ENCODE measurements at places on chromosomes 12 and 14. TPM values are rescaled to one million over a fixed set of nuclear protein-coding genes. Genes with fewer than 3 reads are reported as not detected.

The KRT2 gene
- not detected for total RNA-seq

The TCL1B gene
- not detected for total RNA-seq

The ZBTB42 gene
- total RNA-seq = 1.5 TPM

The AKAP3 gene
- 0.34 TPM for total RNA-seq

The SERPINA12 gene
- not detected for total RNA-seq

The CLEC4A gene
- 0.44 TPM for total RNA-seq

The MAPKAPK5 gene
- total RNA-seq = 31.0 TPM

The GLT8D2 gene
- 40.1 TPM for total RNA-seq

The SLC6A15 gene
- total RNA-seq = not detected

The NCAPD2 gene
- total RNA-seq = 66.3 TPM

The KSR2 gene
- total RNA-seq = not detected

The SPX gene
- total RNA-seq = not detected

The ATL1 gene
- total RNA-seq = 0.72 TPM

DNA sequence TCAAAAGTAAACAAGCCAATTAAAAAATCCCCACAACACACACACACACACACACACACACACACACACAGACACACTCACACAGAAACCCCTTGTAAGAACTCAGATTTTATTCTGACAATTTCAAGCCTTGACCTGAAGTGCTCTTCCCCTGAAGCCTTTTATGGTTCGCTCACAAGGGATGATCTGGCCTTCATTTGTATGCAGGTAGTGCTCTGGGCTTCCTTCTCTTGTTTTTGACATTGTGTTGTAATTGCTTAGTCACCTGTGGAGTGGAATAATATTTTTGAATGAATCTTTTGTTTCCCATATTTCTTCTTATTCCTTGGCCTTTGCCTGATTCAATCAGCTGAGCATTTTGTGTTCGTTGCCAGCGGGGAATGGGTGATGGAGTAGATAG is 83.3 kb upstream of the CSRP2 start:
- DNase-seq = no peak
- H3K27ac ChIP-seq = no peak overlapping the region
- no peak overlapping the region for H3K4me3 ChIP-seq

GRCh38 chr12:108483213-108484059 is 31.6 kb upstream of the FICD start:
- H3K27ac ChIP-seq = no peak overlapping the region
- no peak for DNase-seq
- no peaks in the 10 kb centered on the region for H3K36me3 ChIP-seq
- H3K27me3 ChIP-seq = no peaks in the 10 kb centered on the region
- no peak overlapping the region for H3K4me3 ChIP-seq

DNA sequence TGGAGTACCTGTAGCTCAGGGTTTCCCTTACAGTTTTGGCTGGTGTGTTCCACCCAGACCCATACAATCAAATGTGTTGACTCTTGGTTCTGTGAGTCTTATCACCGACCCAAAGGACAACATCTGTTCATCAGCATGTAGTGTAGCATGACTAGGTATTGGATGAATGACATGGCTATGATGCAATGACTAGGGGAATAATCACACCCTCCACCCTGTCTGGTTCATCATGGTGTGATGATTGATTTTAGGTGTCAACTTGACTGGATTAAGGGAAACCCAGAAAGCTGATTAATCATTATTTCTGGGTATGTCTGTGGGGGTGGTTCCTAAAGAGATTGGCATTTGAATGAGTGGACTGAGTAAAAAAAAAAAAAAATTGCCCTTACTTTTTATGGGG is 311.3 kb downstream of the DPF3 start:
- no peak for DNase-seq
- H3K4me1 ChIP-seq = no peaks in the 10 kb centered on the region
- H3K4me3 ChIP-seq = no peak overlapping the region
- H3K27ac ChIP-seq = no peak overlapping the region

DNA sequence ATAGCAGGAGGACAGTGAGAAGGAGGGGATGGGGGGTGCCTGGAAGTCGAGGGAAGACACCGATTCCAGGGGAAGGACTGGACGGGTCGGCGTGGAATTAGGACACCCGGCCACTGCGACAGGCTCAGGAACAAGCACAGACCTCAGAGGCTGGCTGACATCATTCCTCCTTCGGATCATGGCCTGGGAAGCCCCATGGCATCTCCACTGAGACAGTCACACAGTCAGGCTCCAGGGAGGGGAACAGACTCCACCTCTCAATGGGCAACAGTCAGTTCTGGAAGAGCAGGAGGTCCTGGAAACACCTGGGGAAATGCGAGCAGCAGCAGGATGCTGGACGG is 67.9 kb upstream of the FBRSL1 start:
- no peak overlapping the region for H3K27ac ChIP-seq
- H3K4me1 ChIP-seq = no peaks in the 10 kb centered on the region
- no peak overlapping the region for H3K4me3 ChIP-seq
- DNase-seq = no peak

GRCh38 chr12:131608740-131609690 is 101.9 kb upstream of the SFSWAP start:
- H3K36me3 ChIP-seq = no peaks in the 10 kb centered on the region
- DNase-seq = peak; percentile 27
- H3K27ac ChIP-seq = no peak overlapping the region
- H3K4me1 ChIP-seq = peaks cover 8% of the 10 kb centered on the region
- peak overlapping the region; percentile 19 for H3K4me3 ChIP-seq
- H3K27me3 ChIP-seq = peaks cover 7% of the 10 kb centered on the region

DNA sequence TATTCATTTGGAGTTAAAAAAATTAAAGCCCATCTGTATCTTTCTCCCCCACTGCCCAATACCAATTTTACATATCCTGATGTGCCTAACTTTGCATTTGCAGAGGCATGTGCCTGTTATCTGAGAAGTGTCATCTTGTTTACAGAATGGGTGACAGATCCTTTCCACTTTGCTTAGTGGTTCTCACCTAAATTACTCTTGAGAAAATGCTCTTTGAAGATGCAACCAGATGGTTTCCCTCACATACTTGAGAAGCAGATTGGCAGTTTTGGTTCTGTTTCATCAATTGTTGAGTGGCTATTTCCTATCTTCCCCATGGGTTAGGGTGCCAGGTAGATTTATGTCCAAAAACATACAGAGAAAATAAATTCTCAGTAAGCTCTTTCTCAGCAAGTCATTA is 1051.4 kb upstream of the ATXN7L3B start:
- no peaks in the 10 kb centered on the region for H3K4me1 ChIP-seq
- H3K27ac ChIP-seq = no peak overlapping the region
- DNase-seq = no peak
- no peak overlapping the region for H3K4me3 ChIP-seq
- no peaks in the 10 kb centered on the region for H3K27me3 ChIP-seq

- peaks cover 10% of the 10 kb centered on the region for H3K36me3 ChIP-seq
- H3K27me3 ChIP-seq = peaks cover 4% of the 10 kb centered on the region
- H3K4me3 ChIP-seq = peak overlapping the region; percentile 91
- peaks cover 30% of the 10 kb centered on the region for H3K4me1 ChIP-seq
Measured at GRCh38 chr12:132143336-132144071, 615 bp downstream of the DDX51 start.

GRCh38 chr12:113479590-113480335 is 8.1 kb upstream of the LHX5 start:
- H3K27me3 ChIP-seq = peaks cover 55% of the 10 kb centered on the region
- H3K4me1 ChIP-seq = no peaks in the 10 kb centered on the region
- no peaks in the 10 kb centered on the region for H3K36me3 ChIP-seq
- no peak for DNase-seq
- no peak overlapping the region for H3K27ac ChIP-seq

DNA sequence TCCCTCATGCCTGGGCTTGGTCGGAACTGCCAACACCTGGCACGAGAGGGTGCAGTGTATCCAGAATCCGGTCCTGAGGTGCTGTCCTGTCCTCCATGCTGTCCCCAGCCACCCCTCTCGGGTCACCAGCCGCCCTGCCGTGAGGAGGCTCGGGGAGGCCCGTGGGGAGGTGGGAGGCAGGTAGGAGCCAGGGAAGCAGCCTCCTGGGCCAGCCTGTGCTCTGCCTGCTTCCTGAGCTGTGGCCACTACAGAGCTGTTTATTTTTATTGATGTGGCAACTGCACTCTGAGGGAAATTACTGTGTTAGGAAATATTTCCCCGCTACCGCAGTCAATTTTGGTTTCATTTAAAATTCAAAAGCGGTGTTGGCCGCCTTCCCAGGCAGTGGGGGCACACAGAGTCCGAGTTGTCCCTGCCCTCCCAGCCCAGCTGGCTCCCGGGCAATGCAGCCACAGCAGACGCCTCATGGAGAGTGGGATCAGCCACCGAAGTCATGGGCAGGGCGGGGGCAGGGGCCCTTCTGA is 18.3 kb downstream of the NOC4L start:
- H3K4me3 ChIP-seq = no peak overlapping the region
- no peaks in the 10 kb centered on the region for H3K4me1 ChIP-seq
- no peaks in the 10 kb centered on the region for H3K36me3 ChIP-seq
- DNase-seq = peak; percentile 80
- H3K27ac ChIP-seq = no peak overlapping the region
- no peaks in the 10 kb centered on the region for H3K27me3 ChIP-seq

- DNase-seq = peak; percentile 37
- H3K27ac ChIP-seq = peak overlapping the region; percentile 38
- peaks cover 12% of the 10 kb centered on the region for H3K4me1 ChIP-seq
- H3K36me3 ChIP-seq = peaks cover 13% of the 10 kb centered on the region
- no peak overlapping the region for H3K4me3 ChIP-seq
Measured at GRCh38 chr12:3225154-3225795, 148.1 kb downstream of the TSPAN9 start.

- peak; percentile 36 for DNase-seq
- no peaks in the 10 kb centered on the region for H3K36me3 ChIP-seq
- H3K27ac ChIP-seq = no peak overlapping the region
- no peaks in the 10 kb centered on the region for H3K27me3 ChIP-seq
- peak overlapping the region; percentile 22 for H3K4me3 ChIP-seq
Measured at GRCh38 chr12:124771462-124772288, 92.0 kb downstream of the SCARB1 start.

DNA sequence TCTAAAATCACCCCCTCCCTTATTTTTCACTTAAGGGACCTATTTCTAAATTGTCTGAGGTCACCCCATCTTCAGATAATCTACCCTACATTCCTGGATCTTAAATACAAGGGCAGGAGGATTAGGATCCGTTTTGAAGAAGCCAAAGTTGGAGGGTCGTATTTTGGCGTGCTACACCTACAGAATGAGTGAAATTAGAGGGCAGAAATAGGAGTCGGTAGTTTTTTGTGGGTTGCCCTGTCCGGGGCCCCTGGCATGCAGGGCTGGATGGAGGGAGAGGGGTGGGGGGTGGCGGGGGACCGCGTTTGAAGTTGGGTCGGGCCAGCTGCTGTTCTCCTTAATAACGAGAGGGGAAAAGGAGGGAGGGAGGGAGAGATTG is 300 bp upstream of the CCND2 start:
- peaks cover 41% of the 10 kb centered on the region for H3K4me1 ChIP-seq
- DNase-seq = no peak
- H3K27ac ChIP-seq = no peak overlapping the region
- H3K36me3 ChIP-seq = no peaks in the 10 kb centered on the region
- peak overlapping the region; percentile 80 for H3K4me3 ChIP-seq

- no peak for DNase-seq
- H3K27me3 ChIP-seq = peaks cover 3% of the 10 kb centered on the region
- H3K36me3 ChIP-seq = peaks cover 22% of the 10 kb centered on the region
- no peak overlapping the region for H3K4me3 ChIP-seq
Measured at GRCh38 chr12:113318900-113319628, 15.8 kb downstream of the SLC8B1 start.

GRCh38 chr12:66232263-66232662 is 43.2 kb downstream of the IRAK3 start:
- peaks cover 15% of the 10 kb centered on the region for H3K27me3 ChIP-seq
- no peak overlapping the region for H3K4me3 ChIP-seq
- DNase-seq = no peak
- H3K27ac ChIP-seq = no peak overlapping the region

GRCh38 chr12:54358191-54358944 is 5.9 kb downstream of the GPR84 start:
- peaks cover 4% of the 10 kb centered on the region for H3K27me3 ChIP-seq
- DNase-seq = no peak
- H3K36me3 ChIP-seq = no peaks in the 10 kb centered on the region
- no peak overlapping the region for H3K4me3 ChIP-seq

GRCh38 chr12:2836574-2836973 is 1.7 kb upstream of the NRIP2 start:
- DNase-seq = no peak
- H3K27ac ChIP-seq = no peak overlapping the region
- no peak overlapping the region for H3K4me3 ChIP-seq
- peaks cover 12% of the 10 kb centered on the region for H3K4me1 ChIP-seq
- H3K36me3 ChIP-seq = peaks cover 4% of the 10 kb centered on the region

DNA sequence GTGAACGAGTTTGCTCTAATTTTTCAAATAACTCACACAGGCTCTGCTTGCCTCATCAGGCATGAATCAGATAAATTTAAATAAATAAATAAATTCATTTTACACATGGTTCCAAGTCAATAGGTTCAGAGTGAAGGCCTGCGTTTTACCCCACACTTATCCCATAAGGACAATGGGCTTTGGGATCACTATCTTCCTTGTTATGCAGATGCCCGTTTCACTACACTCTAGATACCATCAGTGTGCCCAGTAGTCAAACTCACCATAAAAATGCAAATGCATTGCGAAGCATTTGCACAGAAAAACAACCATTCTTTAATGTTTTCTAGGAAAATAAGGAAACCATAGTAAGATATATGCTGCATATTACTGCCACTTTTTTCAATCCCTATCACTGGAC is 155.9 kb upstream of the CCDC196 start:
- H3K36me3 ChIP-seq = no peaks in the 10 kb centered on the region
- H3K27me3 ChIP-seq = no peaks in the 10 kb centered on the region
- no peak overlapping the region for H3K27ac ChIP-seq

DNA sequence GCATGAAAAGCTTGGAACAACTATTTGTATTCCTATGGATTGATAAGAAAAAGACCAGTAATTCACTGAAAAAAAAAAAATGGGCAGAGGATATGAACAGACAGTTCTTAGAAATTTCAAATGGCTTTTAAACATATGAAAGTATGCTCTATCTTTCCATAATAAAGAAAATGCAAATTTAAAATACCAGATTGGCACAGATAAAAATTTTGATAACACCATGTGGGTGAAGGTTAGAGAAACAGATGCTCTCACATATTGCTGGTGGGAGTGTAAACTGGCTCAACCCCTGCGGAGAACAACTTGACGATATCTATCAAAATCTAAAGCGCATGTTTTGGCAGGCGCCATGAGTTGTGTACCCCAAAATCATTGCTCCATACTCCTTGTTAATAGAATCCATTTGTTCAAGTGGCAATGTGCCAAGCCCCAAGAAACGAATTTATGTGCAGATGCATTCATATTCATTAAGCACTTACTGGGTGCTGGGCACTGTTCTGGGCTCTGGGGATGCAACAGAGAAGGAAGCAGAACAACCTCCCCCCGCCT is 29.5 kb upstream of the TMPO start:
- no peak for DNase-seq
- no peaks in the 10 kb centered on the region for H3K36me3 ChIP-seq
- peaks cover 8% of the 10 kb centered on the region for H3K4me1 ChIP-seq
- H3K27me3 ChIP-seq = peaks cover 3% of the 10 kb centered on the region
- no peak overlapping the region for H3K27ac ChIP-seq
- H3K4me3 ChIP-seq = no peak overlapping the region

GRCh38 chr12:56476143-56476542 is 7.8 kb downstream of the SPRYD4 start:
- H3K27me3 ChIP-seq = peaks cover 2% of the 10 kb centered on the region
- H3K36me3 ChIP-seq = peaks cover 7% of the 10 kb centered on the region
